ENCODE measurements at places on chromosomes 13 and 19.

GRCh38 chr19:1459479-1459878 lies 9.6 kb downstream of the APC2 start:
- DNase-seq: no peak

DNA sequence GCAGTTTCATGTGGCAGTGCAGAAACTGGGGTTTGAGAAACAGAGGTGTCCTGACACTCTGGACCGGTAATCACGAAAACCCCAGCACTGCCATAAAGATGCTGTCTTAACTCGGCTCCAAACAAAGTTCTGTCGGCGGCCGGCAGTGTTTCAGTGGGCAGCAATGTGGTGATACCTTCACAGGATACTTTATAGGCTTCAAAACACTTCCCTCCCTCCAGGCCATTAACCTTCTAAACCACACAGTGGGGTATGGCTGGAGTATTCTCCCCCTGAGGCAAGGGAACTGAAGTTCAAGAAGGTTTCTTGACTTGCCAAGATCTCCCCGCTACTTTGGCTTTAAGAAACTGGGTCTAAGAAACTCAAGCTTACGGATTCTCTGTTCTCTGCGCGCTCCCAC lies 1.1 kb downstream of the RUBCNL start:
- no peak for DNase-seq

- no peak for DNase-seq
Measured at GRCh38 chr19:474126-475078, 13.6 kb upstream of the SHC2 start.

GRCh38 chr13:52043675-52044074 lies 19.2 kb downstream of the UTP14C start:
- DNase-seq: no peak

DNA sequence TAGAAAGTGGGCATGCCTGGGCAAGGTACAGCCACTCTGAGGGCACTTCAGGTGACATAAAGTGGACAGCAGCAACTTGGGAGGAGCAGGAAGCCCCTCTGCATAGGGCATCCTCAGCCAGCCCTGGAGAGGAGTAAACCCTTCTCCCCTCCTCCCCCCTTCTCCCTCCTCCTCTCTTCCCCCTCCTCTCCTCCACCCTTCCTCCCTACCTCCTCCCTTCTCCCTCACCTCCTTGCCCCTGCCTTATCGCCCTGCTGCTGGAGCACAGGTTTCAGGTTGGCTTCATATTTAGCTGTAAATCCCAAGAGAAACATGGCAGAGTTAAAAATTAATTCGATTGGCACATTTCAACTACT lies 30.5 kb upstream of the ATP12A start:
- no peak for DNase-seq

GRCh38 chr13:71320452-71320851 lies 546.6 kb downstream of the DACH1 start:
- no peak for DNase-seq

DNA sequence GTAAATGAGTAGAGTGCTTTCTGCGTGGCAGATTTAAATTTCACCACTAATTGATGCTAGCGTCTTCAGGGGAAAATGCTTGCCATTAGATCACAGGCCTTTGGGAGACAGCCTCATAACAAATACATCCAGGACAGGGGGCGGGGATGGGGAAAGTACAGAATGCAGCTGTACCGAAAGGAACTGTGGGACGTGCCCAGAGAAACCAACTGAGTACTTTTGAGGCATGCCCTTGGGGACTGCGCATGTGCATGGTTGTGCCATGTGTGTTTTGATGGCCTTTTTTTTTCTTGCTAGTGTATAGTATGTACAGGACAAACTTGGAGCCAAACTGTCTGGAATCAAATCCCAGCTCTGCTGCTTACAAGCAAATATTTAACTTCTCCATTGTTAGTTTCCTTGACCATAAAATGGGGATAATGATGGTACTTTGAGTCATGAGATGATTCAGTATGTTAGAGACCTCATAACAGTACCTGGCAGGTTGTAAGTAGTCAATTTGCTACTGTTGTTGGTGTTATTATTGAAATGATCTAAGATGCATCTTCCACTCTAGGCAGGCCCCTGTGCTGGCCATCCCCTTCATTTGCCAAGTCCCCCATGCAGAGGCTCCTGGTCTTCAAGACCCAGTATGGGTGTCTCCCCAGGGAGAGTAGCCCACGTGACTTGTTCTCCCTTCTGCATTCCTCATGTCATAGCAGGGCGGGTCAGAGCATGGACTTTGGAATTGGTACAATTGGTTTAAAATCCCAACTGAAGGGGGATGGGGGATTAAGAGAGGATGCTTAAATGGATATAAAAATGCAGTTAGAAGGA lies 68.3 kb upstream of the NPAS1 start:
- no peak for DNase-seq

DNA sequence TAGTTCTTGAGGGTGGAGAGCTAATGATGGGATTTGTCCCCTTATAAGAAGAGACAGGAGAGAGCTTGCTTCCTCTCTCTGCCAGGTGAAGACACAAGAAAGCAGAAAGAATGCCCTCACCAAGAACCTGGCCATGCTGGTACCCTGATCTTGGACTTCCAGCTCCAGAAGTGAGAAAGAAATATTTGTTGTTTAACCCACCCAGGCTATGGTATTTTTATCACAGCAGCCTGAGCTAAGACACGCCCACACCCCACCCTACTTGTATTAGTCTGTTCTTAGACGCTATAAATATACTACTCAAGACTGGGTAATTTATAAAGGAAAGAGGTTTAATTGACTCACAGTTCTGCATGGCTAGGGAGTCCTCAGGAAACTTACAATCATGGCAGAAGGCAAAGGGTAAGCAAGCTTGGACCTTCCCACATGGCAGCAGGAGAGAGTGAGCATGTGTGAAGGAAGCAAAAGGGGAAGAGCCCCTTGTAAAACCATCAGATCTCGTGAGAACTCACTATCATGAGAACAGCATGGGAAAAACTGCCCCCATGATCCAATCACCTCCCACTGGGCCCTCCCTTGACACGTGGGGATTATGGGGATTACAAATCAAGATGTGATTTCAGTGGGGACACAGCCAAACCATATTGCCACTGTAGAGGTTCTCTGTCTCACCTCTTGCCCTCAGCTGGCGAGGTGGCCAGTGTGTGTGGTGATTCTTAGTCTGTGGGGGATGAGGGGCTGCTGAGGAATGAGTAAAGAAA lies 57.4 kb upstream of the RCBTB2 start:
- DNase-seq: no peak

- no peak for DNase-seq
Measured at GRCh38 chr19:13644645-13645044, 119.7 kb upstream of the MRI1 start.

GRCh38 chr13:39913928-39914327 lies 258.5 kb downstream of the COG6 start:
- no peak for DNase-seq

DNA sequence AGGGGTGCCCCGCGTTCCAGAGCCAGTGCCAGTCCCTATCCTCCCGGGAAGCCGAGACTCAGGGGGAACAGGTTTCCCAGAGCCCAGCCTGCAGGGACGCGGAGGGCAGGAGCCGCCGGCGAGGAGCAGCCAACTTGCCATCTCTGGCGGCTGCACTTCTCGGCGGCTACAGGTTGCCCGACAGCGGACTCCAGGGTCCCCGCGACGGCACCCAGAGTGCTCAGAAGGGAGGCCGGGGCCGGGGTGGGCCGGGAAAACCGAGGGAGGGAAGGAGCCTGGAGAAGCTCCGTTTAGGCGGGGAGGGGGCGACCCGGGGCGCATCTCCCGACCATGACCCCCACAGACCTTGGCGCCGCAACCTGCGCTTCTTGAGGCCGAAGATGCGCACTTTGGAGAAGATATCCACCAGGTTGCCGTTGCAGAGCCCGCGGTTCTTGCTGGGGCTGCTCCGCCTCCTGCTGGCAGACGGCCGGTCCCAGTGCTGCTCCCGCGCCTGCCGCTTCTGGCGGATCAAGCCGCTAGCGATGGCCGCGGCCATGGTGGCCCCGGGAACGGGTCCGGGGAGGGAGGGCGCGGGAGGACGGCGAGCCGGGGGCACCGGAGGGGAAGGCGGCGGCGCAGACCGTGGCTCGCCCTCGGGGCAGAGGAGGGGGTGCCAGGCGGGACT lies 463.8 kb downstream of the ITGBL1 start:
- DNase-seq: no peak

GRCh38 chr19:814152-815078 lies 7.3 kb downstream of the PLPPR3 start:
- no peak for DNase-seq

- DNase-seq: no peak
Measured at GRCh38 chr13:45276913-45277312, 64.1 kb downstream of the TPT1 start.

GRCh38 chr13:36965767-36966166 lies 33.4 kb downstream of the ALG5 start:
- DNase-seq: no peak

DNA sequence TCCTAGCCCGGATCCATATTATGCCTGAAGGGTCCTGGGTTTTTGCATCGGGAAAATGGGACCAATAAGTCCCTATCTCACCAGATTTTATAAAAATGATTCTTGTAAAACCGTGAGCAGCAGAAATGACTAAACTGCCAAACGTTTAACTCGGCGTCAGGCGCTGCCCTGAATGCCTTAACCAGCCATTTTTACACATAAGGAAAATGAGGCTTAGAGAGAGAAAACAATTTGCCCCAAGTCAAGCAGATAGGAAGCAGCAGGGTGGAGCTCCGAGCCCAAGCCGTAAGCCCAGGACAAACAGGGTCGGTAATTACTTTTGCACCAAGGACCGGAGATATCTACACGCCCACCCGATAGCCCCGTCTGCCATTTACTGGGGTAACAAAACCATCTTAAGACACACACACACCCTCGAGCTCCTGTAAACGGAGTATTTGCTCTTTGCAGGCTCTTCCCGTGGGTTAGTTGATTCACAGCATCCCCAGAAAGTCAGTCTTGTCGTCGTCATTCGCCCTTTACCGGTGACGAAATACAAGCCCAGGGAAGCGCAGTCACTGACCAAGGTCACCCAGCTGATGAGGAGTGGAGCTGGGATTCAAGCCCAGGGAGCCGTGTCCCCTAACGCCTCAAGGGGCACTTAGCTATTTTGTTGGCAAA lies 16.0 kb upstream of the MRI1 start:
- DNase-seq: no peak

GRCh38 chr19:6733338-6734095 lies 3.9 kb downstream of the GPR108 start:
- DNase-seq: no peak

DNA sequence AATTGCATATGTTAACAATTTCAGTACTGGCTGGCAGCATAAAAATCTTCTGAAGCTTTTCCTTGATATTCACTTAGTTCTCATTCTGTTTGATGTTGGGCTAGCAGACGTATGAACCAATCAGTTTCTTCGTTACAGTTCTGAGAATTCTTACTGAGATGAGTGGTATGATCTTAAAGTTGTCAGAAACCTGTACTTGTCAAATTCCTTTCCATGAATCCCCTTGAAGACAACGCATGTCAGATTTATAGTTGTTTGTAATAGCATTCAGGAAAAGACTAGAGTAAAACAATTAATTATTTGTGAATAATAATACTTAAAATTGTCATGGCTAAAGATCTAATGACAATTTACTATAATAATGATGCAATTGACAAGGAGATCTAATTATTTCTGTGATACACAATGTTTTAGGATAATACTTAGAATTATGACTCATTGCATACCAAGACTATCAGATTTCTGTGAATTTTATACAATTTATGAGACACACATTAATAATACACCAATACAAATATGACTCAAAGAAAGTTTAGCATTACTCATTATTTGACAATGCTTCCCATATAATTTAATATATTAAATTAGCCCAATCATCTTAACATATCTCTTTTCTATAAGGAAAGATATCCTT lies 447.2 kb downstream of the RFC3 start:
- DNase-seq: no peak

GRCh38 chr13:97254816-97255215 lies 32.7 kb downstream of the MBNL2 start:
- no peak for DNase-seq

- DNase-seq: no peak
Measured at GRCh38 chr19:49064768-49065611, at the start of gene NTF4. Gene NTF4, minus strand, starts transcription at chr19:49064818. Its CDS starts 2,821 bp downstream, at chr19:49061997.

DNA sequence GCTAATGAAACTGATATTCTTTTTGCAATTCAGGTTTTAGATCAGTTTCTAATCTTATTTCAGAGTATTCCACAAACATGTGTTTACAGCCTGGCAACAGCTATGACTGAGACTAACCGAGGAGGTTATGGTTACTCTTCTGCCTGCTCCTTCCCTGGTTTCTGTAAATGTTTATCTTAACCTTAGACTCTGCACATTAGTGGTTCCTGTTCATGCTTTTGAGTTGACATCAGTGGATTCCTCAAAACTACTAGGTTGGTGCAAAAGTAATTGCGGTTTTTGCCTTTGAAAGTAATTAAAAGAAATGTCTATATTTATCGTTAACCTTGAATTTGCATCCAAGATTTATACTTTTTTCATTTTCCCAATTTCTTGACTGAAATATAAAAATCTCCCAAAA lies 237.0 kb upstream of the TSHZ3 start:
- DNase-seq: no peak

DNA sequence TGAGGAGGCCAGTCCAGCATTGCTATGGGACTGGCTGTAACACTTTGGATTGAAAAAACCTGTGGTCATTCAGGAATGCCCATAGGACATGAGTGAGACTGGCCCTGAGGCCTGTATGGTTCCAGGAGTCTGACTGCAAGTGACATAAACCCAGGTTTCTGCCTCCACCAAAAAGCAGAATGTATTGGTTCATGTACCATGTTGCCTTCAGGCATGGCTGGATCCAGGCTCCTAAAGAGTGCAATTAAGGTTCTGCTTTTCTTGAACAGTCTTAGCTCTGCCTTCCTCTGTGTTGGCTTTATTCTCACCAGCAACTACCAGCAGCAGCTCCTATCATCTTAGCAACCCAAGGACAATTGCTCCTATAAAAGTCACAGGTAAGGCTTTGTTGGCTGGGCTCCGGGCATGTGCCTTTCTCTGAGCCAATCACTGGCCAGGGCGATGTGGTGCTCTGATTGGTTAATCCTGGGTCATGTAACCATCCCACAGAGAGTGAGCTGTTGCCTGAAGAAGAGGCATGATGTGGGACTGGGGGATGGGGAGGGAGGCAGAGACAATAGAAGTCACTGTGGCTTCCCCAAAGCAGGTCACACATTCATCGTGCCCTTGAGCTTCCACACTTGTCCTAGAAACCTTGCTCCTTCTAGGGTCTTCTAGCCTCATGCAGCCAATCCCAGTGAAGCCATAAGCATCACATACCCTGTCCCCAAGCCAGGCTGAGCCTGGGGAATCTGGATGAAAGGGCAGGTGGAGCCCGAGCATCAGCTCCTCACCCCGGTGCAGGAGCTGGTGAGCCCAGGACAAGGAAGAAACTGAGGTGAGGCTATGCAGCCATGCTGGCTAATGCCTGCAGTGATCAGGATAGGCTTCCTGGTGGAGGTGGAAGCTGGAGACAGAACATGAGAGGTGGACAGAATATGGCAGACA lies 123.9 kb downstream of the URI1 start:
- DNase-seq: no peak

GRCh38 chr13:21979161-21979806 lies 308.4 kb downstream of the FGF9 start:
- DNase-seq: no peak

Measured in NCI-H1417 treated with DMSO at 0.1 percent for 48 hours (cell line).